ENCODE measurements at places on chromosomes 11 and 22. TPM values are rescaled to one million over a fixed set of nuclear protein-coding genes. Genes with fewer than 3 reads are reported as not detected.

DNA sequence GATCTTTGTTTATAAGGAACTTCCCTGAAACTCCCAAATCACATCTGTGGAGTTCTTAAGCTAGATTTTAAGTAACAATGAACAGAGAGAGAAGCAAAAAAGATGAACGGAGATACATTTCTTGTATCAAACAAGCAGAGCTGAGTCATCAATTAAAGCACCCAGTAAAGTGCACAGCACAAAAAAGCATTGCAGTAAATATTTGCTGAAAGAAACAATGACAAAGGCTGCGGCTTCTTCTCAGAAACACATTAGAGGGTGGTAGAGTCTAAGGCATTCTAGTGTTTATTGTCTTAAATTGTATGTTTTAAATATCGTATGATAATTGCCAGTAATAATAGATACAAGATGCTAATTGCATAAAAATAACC lies 941.6 kb upstream of the CHORDC1 start:
- DNase-seq, result no peak

DNA sequence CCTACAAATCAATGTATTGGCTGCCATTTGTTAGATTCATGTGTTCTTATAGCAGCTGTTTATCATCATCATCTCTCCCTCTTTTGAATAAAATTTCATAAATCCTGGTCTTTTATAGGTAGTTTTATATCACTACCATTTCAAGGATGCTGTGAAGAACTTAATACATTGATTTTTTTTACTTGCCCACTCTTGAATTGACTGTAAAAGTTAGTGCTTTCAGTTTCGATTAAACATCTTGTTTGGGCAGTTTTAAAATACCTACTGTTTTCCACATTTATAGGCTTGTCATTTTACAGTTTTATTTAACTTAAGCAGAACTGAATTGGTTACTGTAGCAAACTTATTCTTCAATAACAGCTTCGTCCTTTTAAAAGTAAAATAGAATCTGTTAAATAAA lies 59.5 kb downstream of the TTC17 start:
- no peak for DNase-seq

- DNase-seq, result no peak
Measured at GRCh38 chr11:72599325-72600117, 74.7 kb downstream of the PDE2A start.

Gene MFNG
- 24.2 TPM for total RNA-seq

Gene LAYN
- 20.5 TPM for total RNA-seq

Gene SLC29A2
- total RNA-seq, result 19.0 TPM

DNA sequence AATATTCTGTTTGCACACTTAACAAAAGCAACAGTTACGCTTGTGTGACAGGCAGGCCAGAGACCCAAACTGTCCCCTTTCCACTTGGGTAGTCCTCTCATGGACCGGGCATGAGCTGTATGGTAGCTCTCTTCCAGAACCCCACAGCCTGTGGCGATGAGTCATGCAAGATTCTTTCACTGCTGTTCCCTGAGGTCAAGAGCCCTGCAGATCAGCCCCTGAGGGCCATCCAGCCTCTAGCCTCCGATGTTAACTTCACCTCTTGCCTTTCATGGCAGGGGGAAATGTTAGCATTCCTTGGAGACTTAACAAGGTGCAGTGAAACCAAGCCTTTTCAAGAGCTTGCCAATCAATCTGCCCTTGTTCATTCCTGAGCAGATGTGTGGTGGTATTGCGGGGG lies 63.2 kb upstream of the DEUP1 start:
- DNase-seq, result no peak

DNA sequence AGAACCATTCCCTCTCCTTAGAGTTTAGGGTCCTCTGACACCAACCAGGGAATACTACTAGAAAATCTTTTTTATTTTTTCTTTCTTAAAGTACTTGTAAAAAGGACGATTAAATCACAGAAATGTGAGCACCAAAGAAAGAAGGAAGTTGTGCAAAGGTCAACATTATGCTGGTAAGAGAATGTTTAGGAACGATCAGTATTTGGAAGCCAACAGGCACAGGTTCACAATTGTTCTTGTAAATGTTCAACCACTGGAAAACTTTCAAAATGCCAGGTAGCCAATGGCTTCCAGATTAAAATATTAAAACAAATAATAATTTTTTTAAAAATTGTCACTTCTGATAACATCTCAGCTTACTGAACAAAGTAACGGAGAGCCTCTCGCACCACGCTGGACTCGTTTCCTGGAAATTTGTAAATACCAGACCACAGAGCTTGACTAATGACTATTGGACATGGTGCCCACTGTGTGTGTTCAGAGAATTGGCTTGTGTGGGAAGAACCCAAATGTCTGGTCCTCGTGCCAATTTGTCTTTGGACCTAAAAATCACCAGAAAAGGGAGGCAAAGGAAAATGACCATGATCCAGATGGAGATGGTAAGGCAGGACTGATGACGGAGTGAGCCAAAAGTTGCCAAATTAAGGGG lies 20.8 kb downstream of the COMMD9 start:
- no peak for DNase-seq

DNA sequence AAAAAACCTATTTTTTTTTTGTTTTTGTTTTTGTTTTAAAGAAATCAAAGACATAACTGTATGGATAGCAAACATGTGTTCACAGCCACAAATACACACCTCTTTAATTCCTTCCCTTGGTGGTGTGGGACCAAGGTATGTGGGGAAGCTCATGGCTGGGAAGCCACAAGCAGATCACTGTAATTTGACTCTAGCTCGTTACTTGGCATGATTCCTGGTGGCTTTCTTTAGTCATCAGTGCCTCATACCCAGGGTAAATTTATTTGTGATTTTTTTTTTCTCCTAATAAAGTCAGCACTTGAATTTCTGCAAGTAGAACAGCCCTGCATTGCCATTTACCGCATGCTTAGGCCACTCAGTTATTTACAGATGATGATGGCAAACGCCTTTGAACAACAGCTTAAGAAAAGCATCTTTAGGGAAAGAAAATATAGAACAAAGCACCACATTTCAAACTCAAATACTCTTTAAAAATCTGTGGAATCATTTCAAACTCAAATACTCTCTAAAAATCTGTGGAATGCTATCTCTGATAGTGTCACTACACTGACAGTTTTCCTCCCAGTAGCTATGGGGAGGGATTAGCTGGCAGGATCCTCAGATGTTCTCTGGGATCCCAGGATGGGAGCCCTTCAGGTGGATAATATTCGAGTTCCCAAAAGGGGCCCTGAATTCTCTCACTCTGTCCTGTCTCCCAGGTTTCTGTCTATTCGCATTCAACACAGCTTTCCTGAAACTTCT lies 687.2 kb downstream of the OPCML start:
- no peak for DNase-seq

Gene OR8I2
- total RNA-seq, result not detected

Gene MS4A4E
- total RNA-seq, result 3.5 TPM

GRCh38 chr11:116640641-116641402 lies 132.0 kb downstream of the BUD13 start:
- DNase-seq, result no peak

GRCh38 chr22:40525250-40525884 lies 111.2 kb downstream of the MRTFA start:
- DNase-seq, result peak; percentile 24

Gene RDX
- total RNA-seq, result 83.6 TPM

Gene HDAC10
- total RNA-seq, result 100 TPM

DNA sequence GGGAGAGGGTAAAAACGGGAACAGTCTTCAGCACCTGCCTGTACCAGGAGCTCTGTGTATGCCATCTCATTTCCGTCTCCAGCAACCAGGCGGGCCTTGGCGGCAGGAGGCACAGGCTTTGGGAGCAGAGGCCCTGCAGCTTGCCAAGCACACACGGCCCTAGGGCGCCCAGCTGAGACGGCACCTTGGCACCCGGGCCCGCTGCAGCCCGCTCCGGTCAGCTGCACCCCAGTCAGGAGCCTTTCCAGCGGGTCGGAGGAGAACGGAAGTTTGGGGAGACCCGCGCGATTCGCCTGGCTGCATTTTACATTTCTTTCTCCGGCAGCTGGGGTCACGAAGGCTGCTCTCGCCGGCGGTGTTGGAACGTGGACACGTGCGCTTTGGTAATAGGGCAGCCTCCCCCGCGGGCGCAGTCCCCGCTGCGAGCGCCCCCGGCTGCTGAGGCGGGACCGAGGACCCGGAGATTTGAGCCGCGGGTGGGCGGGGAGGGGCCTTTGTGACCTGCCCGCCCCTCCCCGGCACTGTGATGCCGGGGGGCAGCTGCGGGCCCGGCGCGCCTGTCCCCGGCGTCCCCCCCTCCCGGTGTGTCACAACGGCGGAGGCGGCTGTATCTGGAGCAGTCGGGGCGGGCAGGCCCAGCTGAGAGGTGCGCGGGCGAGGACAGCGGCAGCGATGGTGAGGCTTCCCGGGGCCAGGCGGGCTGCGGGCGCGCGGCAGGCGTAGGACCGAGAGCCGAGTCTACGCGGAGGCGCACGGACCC lies at the start of gene TUBA8:
TUBA8 (plus strand) TSS at position 616 of the 760 bp plus-strand sequence; CDS start at position 673, 57 bp downstream.
- no peak for DNase-seq

GRCh38 chr11:61327669-61328071 lies 5.2 kb downstream of the DDB1 start:
- no peak for DNase-seq

DNA sequence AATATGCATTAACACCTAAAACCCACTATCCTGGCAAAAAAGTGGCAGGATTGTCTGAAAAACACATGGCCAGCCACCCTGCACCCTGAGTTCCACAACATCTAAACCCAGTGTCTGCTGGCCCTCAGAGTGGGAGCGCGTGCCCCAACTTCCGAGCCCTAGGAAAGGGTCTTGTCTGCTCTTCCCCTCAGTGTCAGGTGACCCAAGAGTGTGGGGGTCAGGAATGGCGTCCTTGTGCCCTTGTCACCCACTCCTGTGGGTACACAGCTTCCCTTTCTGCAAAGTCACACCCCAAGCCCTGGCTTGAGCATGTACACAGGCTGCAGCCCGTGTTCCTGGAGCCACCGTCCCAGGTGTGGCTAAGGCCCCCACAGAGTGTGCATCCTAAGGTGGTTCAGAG lies 67.6 kb downstream of the CDKN1C start:
- no peak for DNase-seq

Gene OR52N5
- not detected for total RNA-seq

Gene CRYBB1
- 0.37 TPM for total RNA-seq

GRCh38 chr11:105298174-105298573 lies 158.6 kb upstream of the CARD18 start:
- no peak for DNase-seq

- DNase-seq, result no peak
Measured at GRCh38 chr22:41206719-41207118, 1.6 kb downstream of the L3MBTL2 start.

DNA sequence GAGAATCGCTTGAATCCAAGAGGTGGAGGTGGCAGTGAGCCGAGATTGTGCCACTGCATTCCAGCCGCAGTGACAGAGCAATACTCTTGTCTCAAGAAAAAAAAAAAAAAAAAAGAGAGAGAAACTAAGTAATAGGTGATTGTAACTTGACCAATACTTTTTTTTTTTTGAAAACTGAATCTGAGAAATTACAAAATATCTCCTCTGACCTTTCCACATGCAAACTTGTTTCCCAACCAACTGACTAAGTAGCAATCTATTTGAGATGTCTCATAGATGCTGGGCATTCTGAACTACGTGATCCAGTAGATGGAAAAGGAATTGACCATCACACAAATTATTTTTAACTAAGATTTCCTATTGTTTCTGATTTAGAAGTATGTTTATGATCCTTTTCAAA lies 407.3 kb upstream of the CHORDC1 start:
- no peak for DNase-seq

DNA sequence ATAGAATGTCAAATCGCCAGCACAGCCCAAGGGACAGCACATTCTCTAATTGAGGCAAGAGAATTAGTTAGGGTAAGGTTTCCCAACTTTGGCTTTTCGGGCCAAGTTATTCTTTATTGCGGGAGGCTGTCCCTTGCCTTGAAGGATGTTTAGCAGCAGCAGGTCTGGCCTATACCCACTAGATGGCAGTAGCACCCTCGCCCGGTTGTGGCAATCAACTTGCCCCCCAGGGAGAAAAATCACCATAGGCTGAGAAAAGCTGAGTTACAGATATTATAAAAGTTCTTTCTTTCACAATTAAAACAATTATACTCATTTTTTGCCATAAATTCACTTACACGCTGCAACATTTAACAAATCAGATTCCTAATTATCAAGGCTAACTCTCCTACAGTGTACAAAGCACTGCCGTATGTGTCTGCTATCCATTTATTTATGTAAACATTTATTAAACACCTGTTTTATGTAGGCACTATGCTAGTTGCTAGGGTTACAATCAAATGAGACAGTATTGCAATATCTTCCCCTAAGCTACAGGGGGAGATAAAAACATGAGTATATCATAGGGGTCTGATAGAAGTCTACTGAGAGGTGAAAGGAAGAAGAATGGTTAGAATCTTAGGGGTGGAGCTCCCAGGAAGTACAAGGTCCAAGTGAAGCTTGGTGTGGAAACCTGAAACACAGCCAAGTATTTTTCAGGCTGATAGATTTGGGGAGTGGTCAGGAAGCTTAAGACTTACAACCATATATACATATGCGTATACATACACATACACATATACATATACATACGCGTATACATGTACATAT lies 452.3 kb downstream of the RAB38 start:
- peak; percentile 53 for DNase-seq

Gene DNAJB7
- not detected for total RNA-seq

DNA sequence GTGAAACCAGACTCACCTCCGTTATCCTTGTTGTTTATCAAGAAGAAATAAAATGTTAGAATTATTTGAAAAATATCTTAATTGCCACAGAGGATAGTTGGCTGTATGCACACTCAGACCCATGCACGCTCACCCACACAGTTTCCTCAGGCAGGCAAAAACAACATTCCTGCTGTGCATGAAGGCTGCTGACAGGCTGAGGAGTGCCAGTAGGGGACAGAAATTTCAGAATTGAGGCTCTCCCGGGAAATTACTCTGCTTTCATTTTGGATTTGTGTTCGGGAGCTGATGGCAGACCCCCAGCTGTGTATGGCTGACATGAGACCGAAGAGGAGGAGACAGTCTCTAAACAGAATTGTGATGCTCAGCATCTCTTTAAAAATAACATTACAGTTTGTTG lies 87.5 kb downstream of the AMOTL1 start:
- no peak for DNase-seq

- DNase-seq, result peak; percentile 61
Measured at GRCh38 chr11:35009191-35009943, 92.9 kb downstream of the PDHX start.

Gene PGA5
- not detected for total RNA-seq

Gene TMEM134
- 75.1 TPM for total RNA-seq
